ENCODE measurements at places on chromosomes 1 and 21.

- DNase-seq = no peak
Measured at GRCh38 chr1:163170975-163171676, 31.6 kb downstream of the RGS5 start.

- peak; percentile 92 for DNase-seq
Measured at GRCh38 chr1:26692211-26692792, 3.5 kb upstream of the ARID1A start.

- no peak for DNase-seq
Measured at GRCh38 chr1:31259746-31260145, 20.1 kb upstream of the NKAIN1 start.

DNA sequence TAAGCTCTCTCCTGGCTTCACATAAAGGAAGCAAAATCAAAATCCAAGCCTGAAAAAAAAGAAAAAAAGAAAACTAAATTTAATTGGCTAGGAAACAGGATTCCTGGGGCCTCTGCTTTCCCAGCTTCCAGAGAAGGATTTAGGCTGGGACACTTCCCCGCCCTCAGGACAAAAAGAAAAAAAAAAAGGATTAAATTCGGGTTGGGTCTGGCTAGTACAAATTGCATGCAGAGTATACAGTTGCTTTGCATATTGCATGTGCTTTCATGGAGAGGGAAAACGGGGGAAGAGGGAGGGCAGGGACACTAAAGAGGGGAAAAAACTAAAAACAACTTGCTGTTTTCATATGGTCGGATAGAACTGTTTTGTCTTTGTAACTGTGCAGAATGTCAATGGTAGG lies 42.7 kb downstream of the OLIG1 start:
- no peak for DNase-seq

DNA sequence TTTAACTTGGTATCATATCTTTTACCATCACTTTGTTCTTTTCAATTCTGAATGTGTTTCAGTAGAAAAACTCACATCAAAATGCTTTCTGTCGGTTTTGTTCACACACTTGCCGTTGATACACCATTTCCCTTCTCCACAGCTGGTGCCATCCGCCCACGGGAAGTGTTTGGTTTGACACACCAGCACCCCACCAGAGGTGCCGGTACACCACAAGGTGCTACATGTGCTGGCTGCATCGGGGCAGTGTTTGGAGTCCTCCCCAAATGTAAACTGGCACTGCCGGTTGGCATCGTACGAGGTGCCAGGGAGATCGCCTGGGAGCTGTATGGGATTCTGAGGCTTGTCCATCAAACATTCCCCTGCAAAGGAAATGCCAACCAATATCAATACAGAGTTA lies 5.0 kb downstream of the ADAMTS1 start:
- no peak for DNase-seq

Measured in GM04503 (cell line).